ENCODE measurements at places on chromosomes 13 and 19.

GRCh38 chr19:16051254-16052025, 24.9 kb upstream of the TPM4 start:
- DNase-seq: no peak

DNA sequence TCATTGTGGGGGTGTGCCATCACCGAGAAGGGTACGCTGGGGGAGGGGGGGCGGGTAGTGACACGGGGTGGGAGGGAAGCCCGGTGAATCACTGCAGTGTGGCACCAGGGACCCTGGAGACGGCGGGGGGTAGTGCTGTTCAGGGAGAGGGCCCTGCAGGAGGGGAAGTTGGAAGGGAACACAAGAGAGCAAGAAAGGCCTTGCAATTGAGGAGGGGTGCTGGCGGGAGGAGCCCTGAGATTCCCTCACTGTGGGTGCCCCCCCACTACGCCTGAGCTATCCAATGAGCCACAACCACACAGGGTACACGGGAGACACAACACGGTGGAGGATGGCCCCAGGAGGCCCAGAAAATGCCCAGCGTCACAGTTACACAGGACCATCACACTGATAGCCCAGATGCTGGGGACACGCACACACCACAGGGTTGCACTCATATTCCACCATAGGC, 516 bp upstream of the ATP1A3 start:
- DNase-seq: peak; percentile 50

- DNase-seq: no peak
These were observed 801.5 kb upstream of the SPRY2 start for GRCh38 chr13:81142306-81142999.

GRCh38 chr19:39193803-39194202, 3.0 kb upstream of the NCCRP1 start:
- no peak for DNase-seq

GRCh38 chr13:51618626-51619025, 34.4 kb downstream of the WDFY2 start:
- DNase-seq: no peak

- DNase-seq: no peak
These were observed at the start of gene EDDM13 for GRCh38 chr19:56272161-56272798. EDDM13 (plus strand) TSS chr19:56272748; CDS start chr19:56272835, 87 bp downstream.

GRCh38 chr19:6214881-6215541, 64.8 kb downstream of the MLLT1 start:
- no peak for DNase-seq

DNA sequence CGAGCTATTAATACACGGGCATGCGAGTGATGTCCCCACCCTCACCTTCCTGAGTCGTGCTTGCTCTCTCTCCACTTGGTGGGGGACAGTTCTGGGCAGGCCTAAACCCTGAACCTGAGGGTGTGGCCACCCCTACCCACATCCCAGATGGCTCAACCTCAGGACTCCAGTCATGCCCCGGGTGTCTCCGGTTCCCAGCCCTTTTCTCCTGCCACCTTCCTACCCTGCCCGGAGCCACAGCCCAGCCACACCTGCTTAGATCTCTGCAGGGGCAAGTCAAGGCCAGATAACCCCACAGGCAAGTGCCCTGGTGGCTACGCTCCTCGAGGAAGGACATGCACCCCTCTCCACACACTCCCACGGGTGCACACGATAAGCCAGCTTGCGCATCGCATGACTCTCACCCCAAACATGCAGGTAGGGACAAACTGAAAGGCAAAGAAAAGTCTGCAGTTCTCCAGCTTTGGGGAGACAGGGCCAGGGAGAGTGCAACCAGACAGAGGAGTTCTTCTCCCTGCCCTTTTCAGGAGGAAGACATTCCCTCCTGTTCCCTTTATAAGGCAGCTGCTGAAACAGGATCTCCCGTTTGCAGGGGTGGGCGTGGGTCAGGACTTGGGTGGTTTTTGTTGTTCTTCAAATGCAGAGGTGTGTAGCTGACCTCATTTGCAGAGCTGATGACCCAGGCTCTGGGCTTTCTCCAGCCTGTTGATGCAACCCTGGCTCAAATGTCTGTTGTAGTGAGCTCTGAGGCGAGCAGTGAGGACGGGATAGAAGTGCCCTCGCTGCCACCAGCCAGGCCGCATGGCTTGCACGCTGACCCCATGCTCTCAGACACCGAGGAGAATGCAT, 88.6 kb downstream of the DPF1 start:
- no peak for DNase-seq

GRCh38 chr13:33372251-33372919, 86.8 kb upstream of the STARD13 start:
- DNase-seq: no peak

- no peak for DNase-seq
These were observed 3.8 kb downstream of the TNNI3 start for GRCh38 chr19:55153652-55154264.

DNA sequence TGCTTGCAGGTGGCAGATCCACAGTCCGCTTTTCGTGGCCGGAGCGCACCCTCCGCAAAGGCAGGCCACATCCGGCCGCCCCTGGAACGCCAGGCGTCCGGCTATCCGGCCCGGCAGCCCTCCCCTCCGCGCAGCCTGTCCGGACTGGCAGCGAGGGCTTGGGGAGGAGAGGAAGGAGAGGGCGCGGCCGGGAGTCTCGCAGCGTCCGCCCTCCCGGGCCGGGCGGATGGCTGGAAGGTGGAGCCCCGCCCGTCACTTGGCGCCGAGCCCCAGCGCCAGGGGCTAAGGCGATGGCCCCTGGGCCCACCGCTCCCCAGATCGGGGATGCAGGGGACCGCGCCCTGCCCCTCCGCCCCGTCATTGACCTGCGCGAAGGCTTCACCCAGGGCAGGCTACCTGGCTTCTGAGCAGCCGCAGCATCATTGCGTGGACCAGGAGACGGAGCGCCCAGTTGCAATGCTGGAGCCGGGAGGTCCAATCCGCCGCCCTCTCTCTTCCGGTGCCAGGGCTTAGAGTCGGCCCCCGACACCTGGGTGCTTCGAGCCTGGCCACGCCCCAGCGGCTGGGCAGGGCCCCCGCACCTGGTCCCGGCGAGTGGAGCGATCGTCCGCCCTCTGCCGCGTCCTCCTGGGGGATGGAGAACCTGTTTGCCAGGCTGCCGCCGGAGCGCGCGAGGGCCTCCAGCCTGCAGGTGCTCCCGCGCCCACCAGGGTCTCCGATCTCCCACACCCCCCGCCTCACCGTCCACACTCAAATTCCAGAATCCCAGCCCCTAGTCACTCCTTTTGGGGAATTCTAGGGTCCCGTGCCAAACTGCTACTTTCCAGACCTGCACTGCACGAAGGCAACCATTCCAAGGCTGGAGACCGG, at the start of gene FUT1:
Gene FUT1 (minus strand): TSS at position 146 of the 870 bp plus-strand sequence. CDS start 1,360 bp downstream, outside the sequence.
- DNase-seq: peak; percentile 79

DNA sequence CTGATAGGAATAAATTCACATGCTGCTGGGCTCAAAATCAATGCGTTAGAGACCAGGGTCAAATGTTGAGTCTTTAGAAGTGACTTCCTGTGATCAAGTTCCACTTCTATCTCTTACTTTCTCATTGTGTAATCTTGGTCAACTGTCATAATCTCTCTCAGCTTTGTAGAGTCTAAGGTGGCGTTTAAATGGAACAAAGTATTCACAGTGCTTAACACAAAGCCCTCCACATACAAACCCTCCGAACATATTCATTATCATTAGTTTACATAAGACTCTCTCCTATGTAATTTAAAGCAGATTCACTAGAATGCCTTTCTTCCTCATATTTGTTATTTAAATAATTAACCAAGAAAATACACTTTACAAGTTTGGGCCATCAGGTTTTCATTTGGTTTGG, 1044.1 kb downstream of the EFNB2 start:
- DNase-seq: no peak

DNA sequence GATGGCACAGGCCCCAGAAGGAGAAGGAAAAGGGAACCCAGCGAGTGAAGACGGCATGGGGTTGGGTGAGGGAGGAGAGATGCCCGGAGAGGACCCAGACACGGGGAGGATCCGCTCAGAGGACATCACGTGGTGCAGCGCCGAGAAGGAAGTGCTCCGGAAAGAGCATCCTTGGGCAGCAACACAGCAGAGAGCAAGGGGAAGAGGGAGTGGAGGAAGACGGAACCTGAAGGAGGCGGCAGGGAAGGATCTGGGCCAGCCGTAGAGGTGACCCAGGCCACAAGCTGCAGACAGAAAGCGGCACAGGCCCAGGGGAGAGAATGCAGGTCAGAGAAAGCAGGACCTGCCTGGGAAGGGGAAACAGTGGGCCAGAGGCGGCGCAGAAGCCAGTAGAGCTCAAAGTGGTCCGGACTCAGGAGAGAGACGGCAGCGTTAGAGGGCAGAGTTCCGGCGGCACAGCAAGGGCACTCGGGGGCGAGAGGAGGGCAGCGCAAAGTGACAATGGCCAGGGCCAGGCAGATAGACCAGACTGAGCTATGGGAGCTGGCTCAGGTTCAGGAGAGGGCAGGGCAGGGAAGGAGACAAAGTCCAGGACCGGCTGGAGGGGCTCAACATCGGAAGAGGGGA, 1.1 kb downstream of the PPP1R12C start:
- DNase-seq: peak; percentile 54

GRCh38 chr13:43545317-43545874, 241.4 kb downstream of the ENOX1 start:
- no peak for DNase-seq

DNA sequence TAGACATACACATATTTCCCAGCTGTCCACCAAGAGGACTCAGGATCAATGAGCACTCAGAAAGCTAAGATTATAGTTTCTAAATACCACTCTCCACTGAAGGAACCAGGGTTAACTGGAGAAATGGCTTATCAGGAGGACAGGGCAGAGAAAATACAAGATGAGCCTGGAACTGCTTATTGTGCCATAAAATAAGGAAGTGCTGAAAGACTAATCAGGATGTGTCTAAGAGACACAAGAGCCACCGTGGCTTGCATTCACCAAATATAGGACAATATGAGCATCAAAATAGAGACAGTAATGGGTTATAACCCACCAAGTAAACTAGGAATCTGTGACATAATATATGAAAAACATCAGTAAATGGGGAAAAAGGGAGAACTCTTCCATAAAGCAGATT, 32.8 kb downstream of the KLF12 start:
- DNase-seq: no peak

- DNase-seq: no peak
These were observed 4.6 kb upstream of the DNM2 start for GRCh38 chr19:10713317-10713716.

GRCh38 chr19:37593996-37594303, 642 bp downstream of the ZNF571 start:
- no peak for DNase-seq

DNA sequence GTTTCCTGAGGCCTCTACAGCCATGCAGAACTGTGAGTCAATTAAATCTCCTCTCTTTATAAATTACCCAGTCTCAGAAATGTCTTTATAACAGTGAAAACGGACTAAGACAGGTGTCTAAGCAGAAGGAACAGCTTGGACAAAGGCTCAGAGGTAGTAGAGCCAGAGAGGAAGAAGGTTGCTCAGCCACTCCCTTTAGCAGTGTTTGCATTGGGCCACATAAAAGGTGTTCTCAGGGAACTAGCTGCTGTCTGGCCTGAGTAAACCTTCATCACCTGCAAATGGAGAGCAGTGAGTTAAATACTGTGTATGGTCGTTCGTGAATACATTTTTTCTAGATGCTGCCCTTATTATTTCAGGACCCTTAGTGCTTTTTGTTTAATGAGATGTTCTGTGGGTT, 383.4 kb downstream of the EFNB2 start:
- DNase-seq: no peak

DNA sequence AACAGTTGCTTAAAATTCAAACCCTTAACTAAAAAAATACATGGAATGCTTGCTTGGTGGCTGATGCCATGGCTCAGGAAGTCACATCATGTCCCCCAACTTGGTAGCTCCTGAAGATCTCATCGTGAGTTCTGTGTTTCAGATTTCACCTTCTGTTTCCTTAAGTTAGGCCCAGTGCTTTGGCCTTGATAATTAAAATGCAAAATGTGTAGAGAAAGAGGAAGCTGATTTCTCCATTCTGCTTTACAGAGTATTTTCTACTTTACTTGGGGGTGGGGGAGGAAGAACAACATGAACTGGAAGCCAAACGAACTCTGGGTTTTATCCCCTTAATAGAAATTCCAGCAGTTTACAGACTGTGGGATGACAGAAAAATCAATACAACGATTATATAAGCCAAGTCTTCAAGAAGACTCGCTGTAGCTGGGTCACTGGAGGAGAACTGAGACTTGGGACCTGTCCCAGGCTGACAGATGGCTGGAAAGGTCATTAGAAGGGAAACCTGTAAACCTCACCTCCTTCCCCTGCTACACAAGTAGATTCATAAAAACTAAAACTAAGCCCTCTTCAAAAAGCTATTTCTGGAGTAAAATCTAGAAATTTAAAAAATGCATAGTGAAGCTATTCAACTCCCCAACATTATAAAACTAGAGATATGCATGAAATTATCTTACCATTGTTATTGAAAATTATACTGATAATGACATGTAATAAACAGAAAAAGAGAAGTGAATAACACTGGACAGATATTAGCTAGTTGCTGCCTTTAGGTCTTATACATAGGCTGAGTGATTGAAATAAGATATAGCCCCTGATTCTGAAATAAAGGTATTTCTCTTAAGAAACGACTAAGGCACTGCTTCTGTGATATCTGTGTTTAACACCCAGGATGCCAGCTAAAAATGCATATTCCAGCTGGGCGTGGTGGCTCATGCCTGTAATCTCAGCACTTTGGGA, 22.1 kb upstream of the GGACT start:
- DNase-seq: no peak

DNA sequence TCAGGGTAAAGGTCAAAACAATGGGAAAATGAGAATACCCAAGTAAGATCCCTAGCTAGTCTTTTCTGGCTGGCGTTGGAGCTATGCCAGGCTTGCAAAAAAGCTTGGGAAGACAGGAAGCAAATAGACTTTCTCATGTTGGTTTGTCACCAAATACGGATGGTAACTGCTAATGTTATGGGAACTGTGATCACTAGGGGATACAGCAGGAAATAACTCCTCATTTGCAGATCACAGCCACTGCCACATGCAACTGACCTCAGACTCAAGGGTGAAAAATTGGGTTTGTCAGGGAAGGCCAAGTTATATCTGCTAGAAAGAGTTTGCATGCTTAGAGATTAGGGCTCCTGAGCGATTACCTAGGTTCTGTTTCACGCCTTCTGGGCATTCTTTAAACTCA, 162.9 kb downstream of the NHLRC3 start:
- DNase-seq: no peak

DNA sequence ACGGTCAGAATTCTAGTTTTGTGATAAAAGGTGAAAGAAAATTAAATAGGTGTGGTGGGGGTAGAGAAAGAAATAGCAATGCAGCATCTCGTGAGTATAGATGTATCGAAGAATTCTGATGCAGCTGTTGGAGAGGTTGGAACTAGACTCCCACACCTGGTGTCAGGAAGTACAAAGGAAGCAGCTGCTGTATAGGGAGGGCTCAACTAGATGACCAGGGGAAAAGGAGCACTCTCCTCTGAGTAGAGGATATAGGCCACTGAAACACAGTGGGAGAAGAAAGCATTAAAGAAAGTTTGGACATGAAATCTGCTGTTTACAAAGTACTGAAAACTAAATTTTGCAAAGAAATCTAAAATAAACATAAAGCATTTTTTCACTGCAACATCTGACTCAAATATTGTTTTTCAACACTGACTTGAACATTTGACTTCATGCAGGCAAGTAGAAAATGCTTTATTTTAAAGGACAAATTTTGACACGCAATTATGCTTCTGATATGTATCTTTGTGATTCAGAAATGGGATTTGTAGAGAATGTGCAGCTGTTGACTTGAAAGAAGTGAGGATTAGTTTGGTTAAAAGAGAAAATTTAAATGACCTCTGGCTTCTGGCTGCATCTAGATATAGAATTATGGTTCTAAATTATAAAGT, 82.2 kb downstream of the MIPEP start:
- DNase-seq: no peak

- peak; percentile 51 for DNase-seq
These were observed 15.2 kb upstream of the ERCC2 start for GRCh38 chr19:45385392-45386221.

- DNase-seq: no peak
These were observed 2.1 kb upstream of the CNFN start for GRCh38 chr19:42392165-42392564.

Data from retina (tissue), 1 donor.